Activated CD8-positive, alpha-beta memory T cell treated with anti-CD3 and anti-CD28 coated beads, Interleukin-2, amount 50 U/mL, for 48 hours (primary cell): ENCODE measurements at places on chromosomes 1 and 21.

- DNase-seq, result no peak
Measured at GRCh38 chr1:59055908-59056719, 240.8 kb upstream of the FGGY start.

GRCh38 chr1:8410791-8411190 is 92.9 kb downstream of the SLC45A1 start:
- no peak for DNase-seq

DNA sequence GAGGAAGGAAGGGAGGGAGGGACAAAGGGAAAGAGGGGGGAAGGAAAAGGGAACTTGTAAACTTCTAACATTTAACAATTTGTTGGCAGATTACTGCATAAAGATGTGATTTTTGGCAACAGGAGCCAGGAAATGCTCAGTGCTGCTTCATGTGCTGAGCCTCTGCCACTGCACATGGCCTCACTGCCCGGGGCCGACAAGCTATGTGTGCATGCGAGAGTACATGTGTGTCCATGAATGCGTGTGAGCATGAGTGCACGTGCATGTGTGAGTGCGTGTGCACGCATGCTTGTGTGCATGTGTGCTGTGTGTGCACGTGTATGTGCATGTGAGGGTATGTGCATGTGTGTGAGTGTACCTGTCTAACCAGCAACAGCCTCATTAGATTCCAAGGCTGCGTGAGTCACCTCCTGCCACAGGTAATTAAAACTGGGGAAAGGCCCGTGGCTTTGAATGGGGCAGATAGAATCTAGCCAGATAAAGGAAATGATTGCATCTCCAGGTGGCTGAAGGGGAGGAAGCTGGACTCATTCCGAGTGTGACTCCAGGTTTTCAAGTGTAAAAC is 41.4 kb upstream of the TSPEAR start:
- DNase-seq, result no peak

- no peak for DNase-seq
Measured at GRCh38 chr1:14842891-14843290, 244.4 kb downstream of the KAZN start.

GRCh38 chr1:87505391-87505983 is 176.8 kb downstream of the LMO4 start:
- no peak for DNase-seq

DNA sequence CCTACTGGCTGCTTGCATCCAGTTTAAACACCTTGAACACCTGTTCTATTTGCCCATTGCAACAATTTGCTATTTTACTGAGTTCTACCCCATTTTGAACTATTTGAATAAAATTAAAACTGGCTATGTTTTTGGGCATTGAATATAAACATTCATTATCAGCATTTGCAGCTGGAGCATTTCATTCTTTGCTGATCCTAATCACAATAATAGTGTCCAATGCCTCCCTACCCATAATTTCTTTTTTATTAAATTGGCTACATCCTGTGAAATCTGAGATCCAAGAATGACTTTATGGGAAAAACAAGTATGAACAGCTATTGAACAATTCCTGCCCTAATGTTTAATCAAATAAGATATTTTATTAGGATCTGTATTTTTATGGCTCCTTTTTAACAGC is 447.9 kb downstream of the PLA2G4A start:
- no peak for DNase-seq

GRCh38 chr1:1074631-1075147 is 583 bp upstream of the RNF223 start:
- DNase-seq, result no peak

GRCh38 chr1:40736085-40736531 is 44.6 kb downstream of the NFYC start:
- DNase-seq, result no peak

DNA sequence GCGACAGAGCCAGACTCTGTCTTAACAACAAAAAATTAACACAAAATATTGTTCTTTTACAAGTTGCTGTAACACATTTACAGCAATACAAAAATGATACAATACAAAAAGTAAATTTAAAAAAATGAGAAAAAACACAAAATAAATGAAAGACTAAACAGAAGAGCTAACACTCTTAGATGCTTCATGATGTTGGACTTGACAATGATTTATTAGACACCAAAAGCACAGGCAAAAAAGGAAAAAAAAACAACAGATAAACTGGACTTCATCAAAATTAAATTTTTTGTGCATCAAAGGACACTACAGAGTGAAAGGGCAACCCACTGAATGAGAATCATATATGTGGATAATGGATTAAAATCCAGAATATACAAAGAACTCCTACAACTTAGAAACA is 16.4 kb downstream of the GATAD2B start:
- no peak for DNase-seq

- DNase-seq, result no peak
Measured at GRCh38 chr1:82995951-82996350, 1003.0 kb downstream of the TTLL7 start.

DNA sequence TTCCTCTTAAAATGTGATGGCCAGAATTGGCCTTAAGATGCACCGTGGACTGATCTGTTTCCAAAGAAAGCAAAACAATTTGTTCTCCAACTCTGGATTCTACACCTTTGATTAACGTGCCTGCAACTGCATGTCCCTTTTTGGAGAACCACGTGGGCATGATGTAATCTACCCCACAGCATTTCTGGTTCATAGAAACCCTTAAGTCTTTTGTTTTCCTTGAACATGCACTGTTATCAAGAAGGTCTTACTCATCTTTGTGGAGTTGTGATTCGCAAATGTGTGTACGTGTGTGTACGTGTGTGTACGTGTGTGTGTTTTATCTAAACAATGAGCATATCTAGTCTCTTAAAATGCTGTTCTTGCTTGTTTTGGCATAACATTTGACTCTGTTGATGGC is 57.8 kb downstream of the LPAR3 start:
- no peak for DNase-seq

- no peak for DNase-seq
Measured at GRCh38 chr1:153614906-153615305, 1.2 kb downstream of the S100A14 start.

DNA sequence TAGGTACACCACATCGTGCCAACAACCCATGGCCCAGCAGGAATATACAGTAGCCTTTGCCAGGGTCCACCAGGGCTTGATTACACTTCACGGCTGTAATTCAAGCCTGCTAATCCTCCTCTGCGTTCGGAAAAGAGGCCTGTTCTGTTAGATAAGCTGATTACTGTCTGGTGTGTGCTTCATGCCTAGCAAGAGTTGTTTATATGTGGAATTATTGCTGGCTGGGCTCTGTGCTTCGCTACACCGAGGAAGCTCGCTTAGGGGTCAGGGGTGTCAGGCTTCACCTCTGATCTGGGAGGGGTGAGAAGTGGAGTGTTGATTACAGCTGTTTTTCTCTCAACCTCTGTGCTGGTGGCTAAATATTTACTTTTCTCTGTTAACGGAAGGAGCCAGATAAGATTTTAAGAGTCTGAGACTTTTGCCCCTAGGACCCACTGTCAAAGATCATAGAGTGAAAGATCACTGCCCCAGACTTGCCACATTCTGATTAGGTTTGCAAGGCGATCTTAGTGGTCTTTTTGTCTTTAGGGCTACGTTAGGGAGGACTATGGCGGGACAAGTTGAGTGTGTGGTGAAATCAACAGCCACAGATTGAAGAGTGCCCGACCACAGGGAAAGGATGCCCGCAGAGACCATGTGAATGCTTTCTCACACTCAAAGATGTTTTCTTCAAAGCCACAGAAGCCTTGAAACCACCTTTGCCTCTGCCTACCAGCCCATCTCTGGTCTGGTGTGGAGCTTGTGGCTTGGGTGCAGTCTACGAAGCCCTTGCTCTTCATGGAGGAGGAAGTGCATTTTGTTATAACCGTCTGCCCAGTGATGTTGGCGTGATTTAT is 216.1 kb downstream of the PBX1 start:
- no peak for DNase-seq

DNA sequence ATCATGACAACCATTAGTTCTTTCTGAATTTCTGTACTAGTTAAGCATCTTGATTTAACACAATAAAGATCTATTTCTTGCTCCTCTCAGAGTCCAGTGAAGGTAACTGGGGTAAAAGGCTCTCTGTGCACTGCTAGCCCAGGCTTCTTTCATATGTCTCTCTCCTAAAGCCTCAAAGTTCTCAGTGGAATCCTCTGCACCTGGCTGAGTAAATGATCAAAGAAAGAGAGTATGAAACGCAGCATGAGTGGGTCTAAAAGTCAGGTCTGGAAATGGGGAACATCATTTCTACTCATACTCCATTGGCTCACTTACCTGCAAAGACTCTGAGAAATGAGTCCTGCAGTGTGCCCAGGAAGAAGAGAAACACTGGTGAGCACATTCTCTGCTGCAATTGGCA is 418.5 kb downstream of the PTPRC start:
- DNase-seq, result no peak

DNA sequence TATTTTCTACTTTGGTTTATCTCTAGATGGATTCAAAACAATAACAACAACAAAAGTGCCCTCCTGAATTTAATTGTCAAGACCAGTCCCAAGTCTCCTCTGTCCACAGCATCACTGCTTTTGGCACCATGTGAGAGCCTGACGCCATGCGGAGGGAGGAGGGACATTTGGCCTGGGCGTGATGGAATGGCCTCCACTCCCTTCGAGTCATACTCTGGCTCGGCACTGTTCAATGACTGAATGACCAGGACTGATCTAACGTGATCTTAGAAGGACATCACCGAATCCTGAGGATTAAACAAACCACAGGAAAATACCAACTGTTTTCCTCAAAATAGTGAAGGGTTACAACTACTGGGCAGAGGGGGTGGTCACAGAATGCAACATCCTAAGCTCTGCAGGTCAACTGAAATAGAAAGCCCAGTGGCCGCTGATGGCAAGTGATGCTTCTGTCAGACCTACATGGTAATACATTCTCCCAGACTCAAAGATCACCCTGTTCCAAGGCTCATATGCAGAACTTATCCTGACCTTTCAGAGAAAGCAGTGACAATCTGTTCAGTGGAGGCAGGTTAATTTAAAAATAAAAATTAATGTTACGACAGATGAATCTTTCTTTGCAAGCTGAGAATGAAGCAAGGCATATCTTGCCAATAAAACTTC is 19.1 kb downstream of the SRSF4 start:
- DNase-seq, result peak; percentile 33

DNA sequence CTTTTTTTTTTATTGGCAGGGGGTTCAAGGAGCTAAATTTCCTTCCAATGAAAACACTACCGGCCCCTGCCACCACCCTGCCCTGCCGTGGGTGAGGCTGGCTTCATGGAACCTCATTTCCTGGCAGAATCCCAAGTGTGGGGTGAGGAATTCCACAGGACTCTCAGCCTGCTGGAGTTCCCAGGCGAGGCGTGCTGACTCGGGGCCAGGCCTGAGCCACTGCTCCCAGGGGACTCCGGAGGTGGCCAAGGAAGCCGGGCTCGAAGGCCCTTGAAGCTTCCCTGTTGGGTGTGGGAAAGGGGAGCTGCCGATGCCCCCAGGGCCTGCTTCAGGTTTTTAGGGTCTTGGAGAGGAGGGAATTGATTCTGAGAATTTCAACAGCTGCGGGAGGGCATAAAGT is 95.3 kb upstream of the ACTRT2 start:
- DNase-seq, result no peak

GRCh38 chr1:20410503-20410902 is 75.5 kb downstream of the CAMK2N1 start:
- no peak for DNase-seq

DNA sequence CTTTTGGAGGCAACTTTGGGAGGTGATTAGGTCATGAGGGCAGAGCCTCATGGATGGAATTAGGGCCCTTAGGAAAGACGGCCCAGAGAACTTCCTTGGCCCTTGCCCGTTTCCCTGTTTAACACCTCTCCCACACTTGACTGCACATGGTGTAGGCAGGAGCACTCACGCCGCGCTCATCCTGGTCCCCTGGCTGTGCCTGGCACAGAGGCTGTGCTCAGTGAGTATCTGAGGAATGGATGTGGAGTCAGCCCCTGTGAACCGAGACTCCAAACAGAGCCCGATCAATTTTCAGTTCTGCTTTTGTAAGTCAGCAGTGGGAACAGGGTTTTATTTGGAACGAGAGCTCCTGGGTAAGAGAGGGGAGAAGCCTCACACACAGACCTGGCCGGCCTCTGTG is 29.8 kb upstream of the ETV3 start:
- no peak for DNase-seq

DNA sequence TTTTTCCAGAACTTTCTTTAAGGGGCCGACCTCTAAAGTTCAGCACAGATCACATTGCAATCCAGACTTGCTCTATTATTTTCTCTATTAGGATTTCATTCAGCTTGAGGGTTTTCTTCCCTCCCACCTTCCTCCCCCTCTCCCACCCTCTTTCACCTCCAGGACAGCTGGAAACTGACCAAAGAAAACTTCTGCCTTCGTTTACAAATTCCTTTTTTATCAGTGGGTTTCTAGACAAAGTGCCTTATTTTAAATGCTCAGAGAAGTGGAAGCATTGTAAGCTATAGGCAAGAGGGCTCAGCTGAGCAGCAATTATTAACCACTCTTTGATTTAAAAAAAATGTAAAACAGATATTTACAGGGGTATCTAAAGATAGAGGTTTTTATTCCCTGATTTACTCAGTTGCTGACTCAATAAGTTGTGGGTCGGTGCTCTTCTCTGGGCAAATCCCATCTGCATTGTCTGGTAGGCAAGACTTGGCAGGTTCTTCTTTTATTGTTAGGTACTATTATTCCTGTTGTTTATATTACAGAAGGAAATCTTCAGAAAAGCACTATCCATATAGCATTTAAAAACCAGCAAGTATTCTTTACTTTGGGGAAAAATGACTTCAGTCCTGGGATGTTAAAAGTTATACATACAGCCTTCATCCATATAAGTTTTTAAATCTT is 277.0 kb upstream of the C1orf105 start:
- no peak for DNase-seq

- no peak for DNase-seq
Measured at GRCh38 chr1:107821340-107821739, 143.6 kb downstream of the VAV3 start.

- no peak for DNase-seq
Measured at GRCh38 chr21:32424191-32424535, 11.7 kb downstream of the EVA1C start.

DNA sequence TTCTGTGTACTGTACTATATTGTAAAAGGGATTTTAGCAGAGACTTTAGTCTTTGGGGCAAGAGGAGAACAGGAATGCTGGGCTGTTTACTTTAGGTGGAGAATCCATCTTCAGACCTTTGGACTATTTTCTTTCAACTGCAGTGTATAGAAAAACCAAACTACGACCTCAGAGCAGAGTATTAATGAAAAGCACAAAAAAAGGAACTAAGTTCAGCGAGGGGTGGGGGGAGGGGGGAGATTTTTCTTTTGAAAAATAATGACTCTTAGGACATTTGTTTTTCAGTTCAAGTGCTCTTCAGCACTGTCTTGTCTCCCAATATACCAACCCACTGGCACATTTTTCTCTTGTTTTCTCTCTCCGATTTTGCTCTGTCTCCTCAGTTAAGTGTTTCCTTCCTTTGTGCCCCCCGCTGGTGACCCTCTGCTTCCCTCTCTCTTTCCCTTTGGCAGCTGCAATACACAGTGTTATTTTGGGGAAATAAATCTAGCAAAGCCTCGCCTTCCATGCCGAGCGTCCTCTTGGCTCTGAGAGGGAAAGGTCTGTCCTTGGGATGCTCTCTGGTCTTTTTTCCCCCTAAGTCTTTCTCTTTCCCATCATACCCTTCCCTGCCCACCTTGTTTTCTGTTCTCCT is 44.8 kb downstream of the ACP6 start:
- DNase-seq, result no peak
